Activated T-helper 2 cell treated with anti-CD3 and anti-CD28 coated beads, Interferon-gamma antibody, Interleukin-2, Interleukin-4, amounts not matched to agents 10 μg/mL and 5 μg/mL and 100 μg/mL, durations not matched to agents 14 hours and 24 hours and 36 hours (primary cell): ENCODE measurements at places on chromosomes 4 and X.

DNA sequence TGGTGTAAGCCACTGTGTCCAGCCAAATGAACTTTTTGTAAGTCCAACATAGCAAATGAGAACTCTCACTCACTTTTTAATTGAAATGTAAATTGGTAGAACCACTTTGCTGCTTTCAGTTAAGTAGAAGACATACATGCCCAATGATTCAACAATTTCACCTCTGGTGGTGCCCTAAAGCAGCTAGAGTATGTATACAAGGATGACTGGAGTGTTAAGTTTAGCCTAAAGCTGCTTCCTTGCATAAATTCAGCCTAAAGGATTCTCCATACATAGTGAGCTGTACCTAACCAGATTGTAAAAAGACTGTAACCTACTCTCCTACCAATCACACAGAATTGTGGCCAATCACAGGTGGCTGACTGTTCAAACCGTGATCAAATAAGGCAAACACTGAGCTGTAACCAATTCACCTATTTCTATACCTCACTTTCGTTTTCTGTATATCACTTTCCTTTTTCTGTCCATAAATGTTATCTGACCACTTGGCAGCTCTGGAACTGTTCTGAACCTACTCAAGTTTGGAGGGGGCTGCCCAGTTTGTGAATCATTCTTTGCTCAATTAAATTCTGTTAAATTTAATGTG is 39.9 kb downstream of the PDS5A start:
- no peak for DNase-seq
- peak overlapping the region; percentile 38 for H3K27ac ChIP-seq
- no peak overlapping the region for H3K4me3 ChIP-seq
- H3K4me1 ChIP-seq = peaks cover 47% of the 10 kb centered on the region
- no peaks in the 10 kb centered on the region for H3K27me3 ChIP-seq
- H3K36me3 ChIP-seq = peaks cover 37% of the 10 kb centered on the region

DNA sequence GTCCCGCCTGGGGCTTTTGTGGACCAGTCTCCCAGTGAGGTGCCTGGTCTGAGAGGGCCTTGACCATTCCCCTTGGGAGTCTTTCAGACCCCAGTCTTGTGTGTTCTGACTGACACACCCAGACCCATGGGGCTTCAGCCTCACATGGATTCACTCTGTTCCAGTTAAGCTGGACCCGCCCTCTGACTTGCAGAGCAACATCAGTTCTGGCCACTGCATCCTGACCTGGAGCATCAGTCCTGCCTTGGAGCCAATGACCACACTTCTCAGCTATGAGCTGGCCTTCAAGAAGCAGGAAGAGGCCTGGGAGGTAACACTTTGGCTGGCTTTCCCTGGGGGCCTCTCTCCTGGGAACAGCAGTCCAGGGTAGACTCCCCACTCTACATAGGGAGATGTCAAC is 6.8 kb downstream of the IL9R start:
- H3K36me3 ChIP-seq = peaks cover 55% of the 10 kb centered on the region
- H3K4me3 ChIP-seq = no peak overlapping the region
- H3K27me3 ChIP-seq = no peaks in the 10 kb centered on the region

DNA sequence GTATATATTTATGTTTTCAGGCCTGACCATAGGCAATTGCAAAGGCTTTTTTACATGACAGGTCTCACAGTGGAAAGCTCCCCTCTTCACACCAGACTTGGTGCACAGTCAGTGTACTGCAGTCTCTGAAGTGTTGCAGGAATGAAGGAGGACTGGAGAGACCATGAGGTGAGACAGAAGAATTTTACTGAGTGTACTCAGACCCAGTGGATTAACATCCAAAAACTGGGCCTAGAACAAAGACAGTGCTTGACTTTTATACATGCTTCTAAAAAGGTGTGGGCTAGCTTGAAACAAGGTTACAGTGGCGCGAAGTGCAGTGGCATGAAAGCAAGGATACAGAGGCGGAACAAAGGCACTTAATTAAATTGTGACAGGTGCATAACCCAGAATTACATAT is 822.9 kb downstream of the RAPGEF2 start:
- no peak overlapping the region for H3K27ac ChIP-seq
- no peak overlapping the region for H3K4me3 ChIP-seq
- H3K36me3 ChIP-seq = no peaks in the 10 kb centered on the region
- no peaks in the 10 kb centered on the region for H3K27me3 ChIP-seq
- no peak for DNase-seq
- no peaks in the 10 kb centered on the region for H3K4me1 ChIP-seq

- H3K27me3 ChIP-seq = no peaks in the 10 kb centered on the region
- no peaks in the 10 kb centered on the region for H3K36me3 ChIP-seq
- no peak overlapping the region for H3K4me3 ChIP-seq
- DNase-seq = no peak
Observed at GRCh38 chrX:80170581-80170980, 156.0 kb downstream of the TBX22 start.

- no peaks in the 10 kb centered on the region for H3K4me1 ChIP-seq
- H3K4me3 ChIP-seq = no peak overlapping the region
- H3K36me3 ChIP-seq = no peaks in the 10 kb centered on the region
- H3K27me3 ChIP-seq = no peaks in the 10 kb centered on the region
- H3K27ac ChIP-seq = no peak overlapping the region
- no peak for DNase-seq
Observed at GRCh38 chrX:110920991-110921390, 125.4 kb upstream of the CHRDL1 start.

- H3K27ac ChIP-seq = no peak within 1 kb of the TSS
- peaks cover 18% of the 10 kb centered on the region for H3K36me3 ChIP-seq
- H3K4me1 ChIP-seq = peaks cover 19% of the 10 kb centered on the region
Observed at GRCh38 chr4:56505269-56506130, at the start of gene ARL9. Gene ARL9, plus strand, starts transcription at chr4:56505791. Its CDS starts 72 bp downstream, at chr4:56505863.

GRCh38 chrX:54024350-54024749 is 19.9 kb downstream of the PHF8 start:
- H3K4me1 ChIP-seq = peaks cover 3% of the 10 kb centered on the region
- no peak for DNase-seq
- H3K27ac ChIP-seq = no peak overlapping the region

GRCh38 chr4:152478461-152479237 is 57.2 kb downstream of the FBXW7 start:
- H3K27ac ChIP-seq = no peak overlapping the region
- DNase-seq = no peak
- no peak overlapping the region for H3K4me3 ChIP-seq
- peaks cover 41% of the 10 kb centered on the region for H3K36me3 ChIP-seq

DNA sequence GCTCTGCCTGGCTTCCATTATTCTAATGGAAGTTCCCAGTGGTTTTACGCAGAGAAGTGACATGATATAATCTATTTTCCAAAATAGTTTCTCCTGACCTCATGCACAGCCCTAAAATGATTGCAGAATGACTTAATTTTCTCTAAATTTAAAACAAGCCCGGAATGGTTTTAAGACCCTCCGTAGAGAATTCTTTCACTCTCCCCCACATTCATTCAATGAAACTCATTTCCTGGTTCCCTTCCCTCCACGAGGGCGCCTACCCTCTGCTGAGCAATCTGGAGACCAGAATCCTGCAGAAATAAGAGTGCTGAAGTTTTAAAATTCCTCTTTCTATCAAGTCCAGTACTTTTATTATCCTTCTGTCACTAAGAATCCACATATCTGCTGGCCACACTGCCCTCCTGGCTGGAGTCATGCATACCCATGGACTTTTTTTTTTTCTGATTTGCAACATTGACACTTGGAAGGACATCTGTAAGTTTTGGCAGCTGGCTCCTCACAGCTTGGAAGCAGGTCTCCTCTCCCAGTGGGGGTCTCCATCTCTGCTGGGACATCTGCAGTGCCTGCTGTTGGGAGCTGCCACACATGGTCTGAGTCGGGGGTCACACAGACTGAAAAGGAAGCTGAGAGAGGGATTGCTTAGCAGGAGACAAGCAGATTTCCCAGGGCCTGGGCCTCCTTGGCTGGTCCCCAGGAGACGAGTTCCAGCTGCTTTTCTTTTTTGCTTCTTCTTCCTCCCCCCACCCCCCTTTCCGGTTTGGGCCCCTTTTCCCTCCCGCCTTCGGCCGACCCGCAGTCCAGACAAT is 86.1 kb downstream of the SOWAHB start:
- no peaks in the 10 kb centered on the region for H3K36me3 ChIP-seq
- H3K4me3 ChIP-seq = no peak overlapping the region
- no peak overlapping the region for H3K27ac ChIP-seq
- no peak for DNase-seq
- H3K4me1 ChIP-seq = no peaks in the 10 kb centered on the region

- H3K27ac ChIP-seq = no peak overlapping the region
- no peaks in the 10 kb centered on the region for H3K4me1 ChIP-seq
Observed at GRCh38 chr4:60846678-60847077, 353.4 kb upstream of the ADGRL3 start.
